DMS153 (cell line): ENCODE measurements at places on chromosomes 11 and 22.
A peak's percentile ranks its signal among the peaks of the same experiment; 100 is the strongest.

GRCh38 chr11:103967985-103968384, 68.5 kb upstream of the DDI1 start:
- no peak for DNase-seq

DNA sequence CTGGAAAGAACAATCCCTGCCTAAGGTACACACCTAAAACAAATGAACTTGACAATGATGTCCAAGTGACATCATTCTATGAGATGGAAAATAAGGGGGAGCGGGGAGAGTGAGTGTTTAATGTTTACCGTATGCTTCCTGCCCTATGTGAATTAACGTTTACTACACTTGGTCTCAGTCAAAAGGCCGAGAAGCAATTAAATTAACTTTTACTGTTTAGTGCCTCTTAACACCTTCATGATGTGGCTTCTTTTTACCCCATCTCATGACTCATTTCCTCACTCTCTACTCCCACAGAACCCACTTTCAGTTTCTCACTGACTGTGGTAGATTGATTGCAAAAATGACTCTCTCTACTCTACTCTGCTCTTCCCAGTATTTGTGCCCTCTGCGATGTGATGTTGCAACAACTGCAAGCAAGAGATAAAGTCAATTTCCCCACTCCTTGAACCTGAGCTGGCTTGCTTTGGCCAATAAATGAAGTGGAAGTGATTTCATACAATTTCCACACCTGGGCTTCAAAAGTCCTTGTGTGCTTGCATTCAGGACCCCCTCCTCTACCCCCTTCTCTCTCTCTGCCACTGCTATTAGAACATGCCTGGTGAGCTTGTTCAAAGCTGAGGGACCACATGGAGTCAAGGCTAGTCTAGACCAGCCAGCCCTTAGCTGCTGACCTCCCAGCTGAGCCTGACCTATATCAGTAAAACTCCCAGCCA, 11.6 kb upstream of the ALKBH3 start:
- peak; percentile 84 for DNase-seq

GRCh38 chr22:29212743-29213142, 7.0 kb downstream of the EMID1 start:
- DNase-seq = no peak

- no peak for DNase-seq
Measured at GRCh38 chr22:45225732-45226502, 14.8 kb downstream of the KIAA0930 start.
